ENCODE measurements at places on chromosomes 4 and X.

GRCh38 chr4:151955721-151956380 is 195.0 kb upstream of the GATB start:
- no peak for DNase-seq

- DNase-seq = no peak
Observed at GRCh38 chr4:2712261-2712842, 43.8 kb downstream of the TNIP2 start.

GRCh38 chr4:94410678-94411206 is 41.0 kb upstream of the PDLIM5 start:
- DNase-seq = no peak

DNA sequence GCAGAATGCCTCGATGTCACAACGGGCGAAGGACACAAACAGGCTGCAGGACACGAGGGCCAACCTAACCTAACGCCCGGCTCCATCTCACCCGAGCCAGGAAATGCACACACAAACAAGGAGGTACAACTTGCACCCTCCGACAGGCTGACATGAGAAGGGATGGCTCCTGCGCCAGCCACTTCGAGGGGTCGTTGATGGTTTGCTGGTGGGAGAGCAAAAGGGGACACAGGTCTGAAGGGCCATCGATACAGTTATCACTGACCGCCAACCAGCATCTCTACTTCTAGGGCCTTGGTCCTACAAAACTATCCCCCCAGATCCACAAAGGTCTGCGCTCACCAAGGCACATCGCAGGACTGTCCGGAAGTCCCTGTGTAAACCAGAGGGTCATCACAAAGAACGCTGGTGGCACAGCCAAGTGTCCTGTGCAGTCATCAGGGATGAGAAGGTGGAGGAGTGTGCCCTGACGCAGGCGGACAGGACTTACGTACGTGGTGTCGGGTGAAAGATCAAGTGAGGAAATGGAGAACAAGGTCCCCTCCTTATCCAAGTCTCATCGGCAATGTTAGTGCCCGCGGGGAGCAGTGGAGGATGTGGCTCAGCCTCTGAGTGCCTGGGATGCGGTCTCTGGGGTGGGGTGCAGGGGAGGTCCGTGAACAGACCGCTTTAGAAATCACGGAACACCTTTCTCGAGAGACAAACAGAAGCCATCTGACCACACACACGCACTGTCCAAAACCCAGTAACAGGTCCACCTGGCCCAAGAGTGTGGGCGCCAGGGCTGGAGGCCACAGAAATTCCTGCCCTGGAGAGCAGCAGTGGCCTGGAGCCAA is 7.0 kb downstream of the MXD4 start:
- no peak for DNase-seq

DNA sequence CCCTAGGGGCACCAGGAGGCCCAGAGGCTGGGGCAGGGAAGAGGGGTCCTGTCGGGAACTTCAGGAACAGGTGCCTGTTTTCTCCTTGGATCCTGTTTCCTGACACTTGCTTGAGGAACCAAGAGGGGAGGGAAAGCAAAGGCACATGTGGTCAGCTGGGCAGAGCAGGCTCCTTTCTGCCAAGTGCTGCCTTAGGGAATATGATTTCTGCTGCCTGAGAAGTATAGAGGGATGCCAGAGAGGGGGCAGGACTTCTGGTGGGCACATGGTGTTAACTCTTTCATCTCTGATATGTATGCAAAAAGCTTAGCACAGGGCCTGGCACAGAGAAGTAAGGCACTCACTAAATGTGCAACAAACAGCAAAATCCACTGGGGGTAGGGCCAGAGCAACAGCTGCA is 51.2 kb upstream of the PJA1 start:
- DNase-seq = no peak

DNA sequence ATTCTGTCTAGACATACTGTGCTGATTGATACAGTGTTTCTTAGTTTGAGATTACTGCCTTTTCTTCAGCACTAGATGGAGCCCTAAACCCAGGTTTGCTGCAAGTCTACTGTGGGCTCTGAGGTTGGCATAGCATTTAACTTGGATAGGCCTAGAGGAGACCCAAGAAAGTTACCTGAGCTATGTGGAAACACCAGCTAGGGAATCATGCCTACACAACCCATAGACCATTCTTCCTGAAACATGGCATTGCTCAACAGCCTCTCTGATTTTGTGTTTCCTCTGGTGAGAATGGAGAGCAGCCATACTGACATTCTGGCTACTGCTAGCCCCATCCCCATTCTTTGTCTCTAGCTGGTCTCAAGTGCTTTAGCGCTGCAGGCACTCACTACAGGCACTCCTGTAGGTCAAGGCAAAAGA is 287.7 kb upstream of the PCDH18 start:
- DNase-seq = no peak

DNA sequence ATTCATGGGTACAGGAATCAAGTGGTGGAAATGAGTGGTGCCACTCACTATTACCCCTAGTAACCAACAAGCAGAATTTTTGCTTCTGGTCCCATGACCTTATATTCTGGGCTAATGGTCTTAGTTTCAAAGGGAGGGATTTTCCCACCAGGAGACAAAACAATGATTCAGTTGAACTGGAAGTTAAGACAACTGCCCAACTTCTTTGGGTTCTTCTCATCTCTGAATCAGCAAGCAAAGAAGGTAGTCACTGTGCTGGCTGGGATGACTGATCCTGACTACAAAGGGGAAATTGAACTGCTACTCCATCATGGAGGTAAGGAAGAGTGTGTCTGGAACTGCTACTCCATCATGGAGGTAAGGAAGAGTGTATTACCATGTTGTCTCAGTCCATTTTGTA is 87.2 kb downstream of the IL13RA2 start:
- no peak for DNase-seq

DNA sequence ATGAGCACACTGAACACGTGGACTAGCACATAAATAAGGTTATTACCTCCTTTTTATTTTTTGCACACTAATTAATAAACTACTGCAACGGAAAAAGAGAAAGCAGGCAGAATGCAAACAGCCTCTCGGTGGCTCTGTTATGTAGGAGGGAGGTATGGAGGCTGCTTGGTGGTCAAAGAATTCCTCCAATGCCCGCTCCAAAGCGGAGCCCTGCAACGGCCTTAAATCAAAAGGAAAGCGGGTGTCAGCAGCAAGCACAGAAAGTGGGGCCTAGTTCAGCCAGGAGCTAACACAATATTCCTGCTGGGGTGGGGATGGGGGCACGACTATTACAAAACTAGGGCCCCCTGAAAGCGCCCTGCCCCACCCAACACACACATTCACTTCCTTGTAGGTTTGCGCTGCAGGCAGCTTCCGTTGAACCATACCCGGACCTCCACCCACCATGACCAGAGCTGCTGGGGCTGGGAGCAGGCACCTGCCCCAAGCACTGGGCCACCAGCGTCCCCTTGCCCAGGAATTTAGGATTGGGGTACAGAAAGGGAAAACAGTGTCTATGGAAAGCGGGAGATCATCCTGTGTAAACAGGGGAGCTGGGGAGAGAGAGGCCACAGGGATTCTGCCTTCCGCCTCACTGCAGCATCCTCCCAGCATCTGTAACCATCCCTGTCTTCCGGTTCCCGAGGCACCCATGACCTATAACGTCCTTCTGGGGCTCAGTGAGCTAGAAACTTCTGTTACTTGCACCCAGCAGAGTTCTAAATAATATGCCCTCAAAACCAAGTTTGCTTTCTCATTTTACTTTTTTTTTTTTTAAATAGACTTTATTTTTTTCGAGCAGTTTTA is 57.1 kb upstream of the DDX3X start:
- no peak for DNase-seq

DNA sequence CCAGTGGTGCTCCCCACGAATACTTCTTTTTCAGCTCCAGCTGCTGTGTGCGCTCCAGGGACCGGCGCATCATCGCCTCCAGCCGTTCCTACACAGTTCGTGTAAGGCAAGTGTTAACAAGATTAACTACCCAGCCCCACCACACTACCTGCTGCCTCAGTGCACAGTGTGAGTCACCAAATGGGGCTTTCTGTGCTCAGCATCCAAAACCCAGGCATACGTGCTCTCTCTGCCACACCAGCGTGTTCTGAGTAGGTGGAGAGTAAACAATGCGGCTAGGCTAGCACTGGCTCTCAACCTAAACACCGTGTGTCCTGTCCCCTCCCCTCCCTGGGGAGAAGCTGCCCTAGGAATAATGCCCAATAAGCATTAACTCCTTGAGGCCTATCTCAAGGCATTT is 60.0 kb downstream of the MAP7D2 start:
- no peak for DNase-seq

DNA sequence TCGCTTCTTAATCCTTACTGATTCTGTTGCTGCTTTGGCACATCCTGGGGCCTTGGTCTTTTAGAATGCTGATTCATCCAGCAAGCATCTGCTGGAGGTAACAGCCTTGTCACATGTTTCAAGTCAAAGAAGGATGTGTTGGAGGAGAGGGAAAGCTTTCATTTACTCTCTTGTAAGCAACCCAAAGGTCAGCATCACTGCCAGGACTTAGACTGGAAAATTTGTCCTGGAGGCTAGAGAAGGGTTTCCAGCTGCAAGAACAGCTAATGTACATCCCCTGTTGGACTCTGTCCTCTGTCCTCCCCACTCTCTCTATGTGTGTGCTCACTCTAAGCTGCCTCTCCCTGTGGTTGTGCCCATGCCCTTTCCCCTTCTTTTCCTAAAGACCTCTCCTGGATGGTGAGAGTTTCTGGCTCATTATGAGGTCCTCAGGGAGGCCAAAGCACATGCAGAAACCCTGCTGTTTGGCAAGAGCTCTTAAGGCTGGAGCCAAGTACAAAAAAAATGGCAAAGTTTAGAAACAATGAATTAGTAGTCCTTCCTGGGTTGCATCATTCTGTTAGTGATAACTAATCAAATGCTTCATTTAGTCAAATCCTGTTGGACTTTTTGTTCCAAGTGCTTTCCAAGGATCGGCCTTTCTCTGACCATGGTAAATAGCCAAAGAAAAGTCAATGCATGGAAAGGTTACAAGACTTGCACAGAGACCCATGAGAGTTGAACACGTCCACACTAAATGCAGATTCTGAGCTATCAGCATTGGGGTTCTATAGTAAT is 13.4 kb upstream of the SRPX start:
- no peak for DNase-seq

GRCh38 chrX:8864161-8864560 is 63.0 kb upstream of the FAM9A start:
- DNase-seq = peak; percentile 28

DNA sequence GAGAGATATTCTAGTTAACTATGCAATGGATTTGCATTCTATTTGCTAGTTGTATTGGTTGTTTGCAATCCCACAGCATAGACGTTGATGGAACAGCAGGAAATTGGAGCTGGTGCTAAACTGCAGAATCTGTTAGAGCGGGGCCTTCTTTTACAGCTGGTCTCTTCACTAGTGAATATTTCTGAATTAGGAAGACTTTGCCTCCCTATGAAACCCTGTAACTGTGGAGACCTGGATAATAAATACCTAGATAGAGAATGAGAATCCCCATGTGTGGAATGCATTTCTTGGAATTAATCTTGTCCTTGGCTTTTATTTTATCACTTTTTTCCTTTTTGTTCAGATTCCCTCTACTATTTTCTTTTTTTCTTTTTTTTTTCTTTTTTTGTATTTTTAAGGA is 109.7 kb downstream of the SHROOM3 start:
- no peak for DNase-seq

- DNase-seq = peak; percentile 8
Observed at GRCh38 chr4:138666366-138666765, 349.2 kb upstream of the NOCT start.

DNA sequence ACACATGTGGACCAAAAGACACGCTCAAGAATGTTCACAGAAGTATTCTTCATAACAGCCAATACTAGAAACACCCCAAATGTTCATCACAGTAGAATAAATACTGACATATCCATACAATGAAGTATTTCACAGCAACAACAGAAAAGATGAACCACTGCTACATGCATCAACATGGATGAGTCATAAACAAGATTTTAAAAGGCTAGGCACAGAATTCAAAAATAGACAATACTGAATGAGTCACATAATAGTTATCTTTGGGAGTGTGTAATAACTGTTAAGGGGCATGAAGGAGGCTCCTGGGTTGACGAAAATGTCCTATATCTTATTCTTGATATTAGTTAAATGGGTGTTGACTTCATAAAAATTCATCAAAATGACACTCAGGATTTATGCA is 43.5 kb downstream of the CLOCK start:
- DNase-seq = no peak

DNA sequence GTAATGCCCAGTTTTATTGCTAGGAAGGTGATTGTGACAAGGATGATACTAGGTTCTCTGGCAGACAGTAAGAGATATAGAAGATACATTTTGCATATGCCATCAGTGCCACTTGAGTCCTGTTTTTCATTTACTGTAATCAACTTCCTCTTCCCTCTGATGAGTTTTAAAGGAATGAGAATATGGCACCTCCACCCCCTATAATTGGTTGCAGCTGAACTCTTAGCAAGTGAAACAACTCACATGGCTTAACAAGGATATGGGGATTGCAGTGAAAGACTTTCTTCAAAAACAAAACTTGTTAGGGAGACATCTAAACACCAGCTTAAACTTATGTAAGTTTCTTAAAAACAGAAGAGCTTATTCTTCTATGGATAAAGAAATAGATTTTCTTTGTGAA is 90.0 kb downstream of the AREG start:
- DNase-seq = no peak

DNA sequence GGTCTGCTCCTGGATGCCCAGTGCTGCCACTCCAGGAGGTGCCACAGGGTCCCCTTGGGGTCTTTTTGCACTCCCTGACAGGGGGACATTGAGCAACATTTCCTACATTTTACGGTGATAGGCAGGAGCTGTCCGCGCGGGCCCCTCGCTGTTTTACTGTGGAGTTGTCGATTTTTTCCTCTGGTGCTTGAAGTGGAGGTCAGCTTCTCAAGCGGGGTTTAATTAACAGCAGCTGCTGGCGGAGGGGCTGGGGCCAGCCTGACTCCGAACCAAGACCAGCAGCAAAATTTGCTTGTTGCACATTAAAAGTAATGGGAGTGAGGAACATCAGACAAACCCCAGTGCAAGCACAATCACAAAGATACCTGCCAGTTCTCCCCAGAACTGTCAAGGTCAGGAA is 13.2 kb upstream of the SH3TC1 start:
- no peak for DNase-seq

GRCh38 chr4:139606579-139607501 is 50.8 kb upstream of the SETD7 start:
- no peak for DNase-seq

DNA sequence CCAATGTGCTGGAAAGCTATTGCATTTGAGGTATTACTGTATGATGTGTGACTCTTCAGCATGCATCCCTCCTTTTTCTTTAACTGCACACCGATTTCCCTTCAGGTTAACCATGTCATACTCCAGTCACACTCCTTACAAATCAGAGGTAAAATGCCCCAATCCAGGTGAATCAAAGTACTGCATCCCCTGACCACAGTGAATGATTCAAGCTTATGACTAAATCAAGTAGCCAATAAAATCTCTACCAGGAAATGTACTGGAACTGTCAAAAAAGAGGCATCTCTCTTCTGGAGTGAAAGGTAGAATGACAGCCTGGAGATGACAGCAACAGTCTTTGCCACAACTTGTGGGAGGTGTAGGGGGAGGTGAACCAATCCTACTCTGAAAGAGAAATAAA is 10.4 kb downstream of the ADAMTS3 start:
- DNase-seq = no peak

DNA sequence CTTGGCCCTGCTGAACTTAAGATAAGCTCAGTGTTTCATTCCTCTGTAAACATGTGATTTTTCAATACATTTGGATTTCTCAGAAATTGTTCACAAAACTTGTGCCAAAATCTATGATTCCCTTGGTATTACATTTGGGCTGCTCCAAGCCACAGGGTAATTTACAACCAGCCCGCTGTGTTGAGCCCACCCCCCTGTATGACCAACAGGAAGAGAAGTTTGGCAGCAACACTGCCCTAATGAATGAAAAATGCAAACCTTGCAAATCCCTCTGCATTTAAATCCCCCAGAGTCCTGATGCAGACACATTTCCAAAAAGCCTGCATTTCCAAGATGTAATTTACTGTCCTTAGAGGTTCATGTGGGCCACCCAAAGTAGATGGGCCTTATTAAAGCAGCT is 34.1 kb upstream of the GAB1 start:
- DNase-seq = no peak
